Gastrocnemius medialis (tissue), 4 donors: ENCODE measurements at places on chromosomes 3 and 15.

DNA sequence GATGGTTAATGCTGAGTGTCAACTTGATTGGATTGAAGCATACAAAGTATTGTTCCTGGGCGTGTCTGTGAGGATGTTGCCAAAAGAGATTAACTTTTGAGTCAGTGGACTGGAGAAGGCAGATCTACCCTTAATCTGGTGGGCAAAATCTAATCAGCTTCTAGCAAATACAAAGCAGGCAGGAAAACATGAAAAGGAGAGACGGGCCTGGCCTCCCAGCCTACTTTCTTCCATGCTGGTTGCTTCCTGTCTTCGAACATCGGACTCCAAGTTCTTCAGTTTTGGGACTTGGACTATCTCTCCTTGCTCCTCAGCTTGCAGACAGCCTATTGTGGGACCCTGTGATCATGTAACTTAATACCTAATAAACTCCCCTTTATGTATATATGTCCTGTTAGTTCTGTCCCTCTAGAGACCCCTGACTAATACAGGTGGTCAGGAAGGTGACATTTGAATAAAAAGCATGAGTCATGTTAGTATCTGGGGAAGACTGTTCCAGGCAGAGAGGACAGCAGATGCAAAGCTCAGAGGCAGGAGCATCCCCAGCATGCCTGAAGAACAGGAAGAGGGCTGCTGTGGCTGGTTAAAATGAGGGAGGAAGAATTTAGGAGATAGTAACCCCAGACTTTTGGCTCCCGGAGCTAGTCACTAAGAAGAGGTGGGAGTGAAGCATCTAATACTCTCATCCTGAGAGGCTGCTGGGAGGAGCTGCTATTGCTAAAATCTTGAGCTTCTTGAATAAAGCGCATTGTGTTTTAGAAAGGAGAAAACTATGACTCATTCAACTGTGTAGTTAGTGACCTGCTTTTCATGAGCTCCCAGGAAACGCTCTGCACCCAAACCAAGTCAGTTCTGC lies 207.4 kb upstream of the HES1 start:
- no peak for DNase-seq

DNA sequence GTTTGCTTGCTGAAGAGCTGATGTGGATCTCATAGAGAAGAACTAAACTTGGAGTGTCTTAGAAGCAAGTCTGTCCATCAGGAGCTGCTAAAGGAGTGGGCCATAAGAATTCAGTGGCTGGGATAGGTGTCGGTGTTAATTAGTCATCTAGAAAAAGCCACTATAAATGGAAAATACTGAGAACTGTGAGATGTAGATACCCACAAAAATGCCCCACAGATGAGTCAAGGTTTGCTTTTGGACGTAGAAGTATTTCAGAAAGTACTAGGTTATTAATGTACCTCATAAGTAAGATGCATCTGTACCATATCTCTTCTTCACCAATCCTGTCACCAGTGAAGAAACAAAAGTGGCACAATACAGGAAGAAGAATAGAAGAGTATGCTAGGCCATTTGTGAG lies 530.9 kb upstream of the TGFBR2 start:
- DNase-seq, result no peak

GRCh38 chr3:5694266-5694665 lies 506.8 kb downstream of the EDEM1 start:
- DNase-seq, result no peak

GRCh38 chr15:33963831-33964664 lies 4.2 kb upstream of the CHRM5 start:
- DNase-seq, result no peak

GRCh38 chr15:31953478-31953877 lies 76.8 kb upstream of the CHRNA7 start:
- no peak for DNase-seq

DNA sequence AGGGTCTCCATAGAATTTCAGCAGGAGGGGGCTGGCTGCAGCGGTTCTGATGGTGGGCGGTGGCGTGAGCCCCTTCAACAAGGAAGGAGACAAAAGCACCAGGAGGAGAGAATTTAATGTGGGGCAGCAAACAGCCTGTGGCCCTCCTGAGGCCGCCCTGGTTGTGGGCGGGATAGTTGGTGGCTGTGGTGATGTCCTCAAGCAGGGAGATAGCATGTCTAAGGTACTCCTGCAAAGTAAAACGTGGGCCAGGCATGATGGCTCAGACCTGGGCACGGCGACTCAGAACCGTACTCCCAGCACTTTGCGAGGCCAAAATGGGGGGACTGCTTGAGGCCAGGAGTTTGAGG lies 94.0 kb downstream of the LRRK1 start:
- no peak for DNase-seq

DNA sequence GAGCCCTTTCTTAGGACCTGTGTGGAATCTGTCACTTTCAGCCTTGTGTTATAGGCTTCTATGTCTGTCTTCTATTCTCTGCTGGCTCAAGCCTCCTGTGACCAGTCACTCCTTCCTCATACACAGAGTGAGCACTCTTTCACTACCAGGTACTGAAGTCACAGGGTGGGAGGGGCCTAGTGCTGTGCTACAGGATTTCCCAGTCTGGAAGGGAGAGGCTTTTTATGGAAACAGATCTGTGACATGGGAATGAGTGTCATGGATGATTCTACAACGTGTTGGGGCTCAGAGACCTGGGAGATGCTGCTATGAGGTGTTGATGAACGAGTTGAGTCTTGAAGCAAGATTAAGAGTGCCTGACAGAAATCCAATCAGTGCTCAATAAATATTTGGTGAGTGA lies 100.5 kb downstream of the PDCD6IP start:
- no peak for DNase-seq

DNA sequence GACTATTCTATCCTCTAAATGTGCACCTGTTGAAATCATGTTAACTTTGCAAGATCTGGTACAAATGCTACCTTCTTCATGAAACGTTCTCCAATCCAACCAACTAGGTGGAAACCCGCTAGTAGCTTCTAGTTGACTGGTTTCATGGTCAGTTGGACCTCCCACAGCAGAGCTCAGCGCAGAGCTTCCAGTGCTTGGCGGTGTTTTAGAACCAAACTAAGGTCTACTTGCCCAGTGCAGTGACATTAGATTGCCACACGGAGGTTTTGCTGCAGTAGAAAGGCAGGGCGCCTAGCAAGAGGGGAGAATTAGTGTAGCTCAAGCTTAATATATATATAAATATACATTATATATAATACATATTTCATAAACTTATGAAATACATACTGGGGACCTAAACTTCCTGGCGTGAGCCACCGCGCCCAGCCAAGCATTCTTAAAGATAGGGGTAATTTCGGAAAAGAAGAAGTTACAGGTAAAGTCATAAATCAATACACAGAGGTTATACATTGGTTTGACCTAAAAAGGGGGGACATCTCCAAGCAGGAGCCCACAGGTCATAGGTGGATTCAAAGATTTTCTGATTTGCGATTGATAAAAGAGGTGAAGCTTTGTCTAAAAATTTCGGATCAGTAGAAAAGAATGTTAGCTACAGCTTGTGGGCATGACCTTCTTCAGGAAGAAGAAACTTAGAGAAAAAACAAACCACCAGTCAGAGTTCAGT lies 2.1 kb upstream of the OXSR1 start:
- no peak for DNase-seq

GRCh38 chr15:31216215-31216911 lies 110.3 kb upstream of the KLF13 start:
- DNase-seq, result peak; percentile 67

- DNase-seq, result no peak
Measured at GRCh38 chr3:72395776-72396311, 452.4 kb downstream of the SHQ1 start.

DNA sequence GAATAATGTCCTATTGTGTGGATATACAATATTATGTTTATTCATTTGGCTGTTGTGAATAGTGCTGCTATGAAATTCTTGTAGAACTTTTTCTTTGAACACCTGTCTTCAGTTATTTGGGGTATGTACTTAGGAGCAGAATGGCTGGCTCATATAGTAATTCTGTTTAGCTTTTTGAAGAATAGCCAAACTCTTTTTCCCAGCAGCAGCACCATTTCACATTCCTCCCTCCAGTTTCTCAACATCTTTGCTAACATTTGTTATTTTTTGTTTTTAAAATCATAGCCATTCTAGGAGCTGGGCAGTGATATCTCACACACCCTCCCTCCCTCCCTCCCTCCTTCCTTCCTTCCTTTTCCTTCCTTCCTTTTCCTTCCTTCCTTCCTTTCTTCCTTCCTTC lies 39.7 kb downstream of the LSM3 start:
- DNase-seq, result no peak

GRCh38 chr3:102410616-102411015 lies 24.2 kb upstream of the ZPLD1 start:
- DNase-seq, result no peak

- no peak for DNase-seq
Measured at GRCh38 chr3:57001356-57001755, 59.1 kb upstream of the SPATA12 start.

- no peak for DNase-seq
Measured at GRCh38 chr15:57881361-57881760, 174.8 kb downstream of the POLR2M start.

DNA sequence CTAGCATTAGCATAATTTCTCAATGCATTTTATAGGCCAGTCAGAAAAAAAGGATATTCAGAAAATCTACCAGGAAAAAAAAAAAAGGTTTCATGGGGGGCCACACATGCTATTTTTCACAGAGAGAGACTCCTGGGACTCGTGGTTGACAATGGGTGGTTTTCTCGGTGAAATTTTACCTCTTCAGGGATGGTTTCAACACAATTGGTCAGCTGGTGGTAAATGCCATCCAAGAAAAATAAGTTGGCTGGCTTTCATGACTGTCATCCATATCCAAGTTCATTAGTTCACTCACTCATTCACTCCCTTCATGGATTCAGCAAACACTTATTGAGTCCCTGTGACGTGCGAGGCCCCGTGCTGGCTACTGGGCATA lies 217.3 kb downstream of the SHQ1 start:
- DNase-seq, result no peak

DNA sequence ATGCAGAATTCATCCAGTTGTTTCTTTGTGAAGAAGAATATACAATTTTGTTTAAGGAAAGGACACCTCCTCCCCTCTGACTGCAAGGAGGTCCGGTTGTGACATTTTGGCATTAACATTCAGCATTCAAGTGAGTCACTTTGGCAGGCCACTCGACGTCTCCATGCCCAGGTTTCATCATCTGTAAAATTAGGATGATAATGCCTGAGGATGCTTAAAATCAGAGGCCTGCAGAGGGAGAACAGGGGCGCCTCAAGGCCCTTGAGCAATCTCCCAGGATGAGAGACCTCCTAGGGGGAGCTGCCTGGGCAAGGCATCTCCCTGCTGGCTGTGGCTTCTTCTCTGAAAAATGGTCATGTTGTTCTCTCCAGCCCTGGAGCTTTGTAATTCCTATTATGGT lies 236.0 kb downstream of the CACNA2D3 start:
- DNase-seq, result peak; percentile 48

DNA sequence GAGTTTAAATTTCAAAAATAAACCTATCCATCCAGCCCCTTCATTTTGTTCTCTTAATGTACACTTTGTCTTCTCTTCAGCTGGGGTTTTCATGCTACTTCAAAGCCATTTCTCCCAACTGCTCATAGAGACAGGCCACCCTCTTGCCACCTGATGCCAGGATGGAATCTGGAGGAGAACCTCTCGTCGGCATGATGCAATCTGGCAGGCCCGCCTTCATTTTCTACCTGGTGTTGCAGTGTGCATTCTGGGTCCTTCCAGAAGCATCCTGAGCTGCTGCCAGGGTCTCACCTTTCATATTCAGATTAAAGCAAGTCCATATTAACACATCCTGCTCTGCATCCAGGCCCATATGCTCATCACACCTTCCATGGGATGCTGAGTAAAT lies 60.8 kb downstream of the CTNNB1 start:
- no peak for DNase-seq

DNA sequence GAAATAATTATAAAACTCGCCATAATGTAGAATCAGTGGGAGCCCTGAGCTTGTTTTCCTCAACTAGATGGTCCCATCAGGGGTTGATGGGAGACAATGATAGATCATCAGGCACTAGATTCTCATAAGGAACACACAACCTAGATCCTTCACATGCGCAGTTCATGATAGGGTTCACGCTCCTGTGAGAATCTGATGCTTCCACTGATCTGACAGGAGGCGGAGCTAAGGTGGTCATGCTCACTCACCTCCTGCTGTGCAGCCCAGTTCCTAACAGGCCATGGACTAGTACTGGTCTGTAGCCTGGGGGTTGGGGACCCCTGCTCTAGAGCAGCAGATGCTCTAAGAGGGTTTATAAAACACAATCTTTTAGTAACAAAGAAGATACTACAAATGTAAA lies 183.6 kb downstream of the ANXA2 start:
- DNase-seq, result no peak

DNA sequence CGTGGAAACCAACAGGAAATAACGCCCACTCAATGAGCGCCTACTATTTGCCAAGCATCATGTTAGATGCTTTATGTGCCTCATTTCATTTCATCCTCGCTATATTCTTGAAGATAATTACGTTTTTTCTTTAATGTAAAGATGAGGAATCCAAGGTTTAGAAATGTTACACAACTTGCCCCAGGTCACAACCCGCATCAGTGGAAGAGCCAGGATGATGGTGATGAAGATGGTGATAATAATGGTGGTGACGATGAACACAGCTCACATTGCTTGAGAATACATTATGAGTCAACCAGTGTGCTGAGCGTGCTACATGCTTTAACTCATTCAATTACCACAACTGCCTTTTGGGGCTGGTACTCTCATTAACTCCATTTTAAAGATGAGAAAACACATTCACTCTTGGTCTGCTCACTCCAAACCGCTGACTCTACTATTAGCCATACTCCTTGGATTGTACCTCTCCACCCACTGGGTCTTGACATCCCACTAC lies 21.5 kb upstream of the MYO1E start:
- no peak for DNase-seq

- DNase-seq, result no peak
Measured at GRCh38 chr3:183381179-183381578, 47.2 kb downstream of the MCF2L2 start.

DNA sequence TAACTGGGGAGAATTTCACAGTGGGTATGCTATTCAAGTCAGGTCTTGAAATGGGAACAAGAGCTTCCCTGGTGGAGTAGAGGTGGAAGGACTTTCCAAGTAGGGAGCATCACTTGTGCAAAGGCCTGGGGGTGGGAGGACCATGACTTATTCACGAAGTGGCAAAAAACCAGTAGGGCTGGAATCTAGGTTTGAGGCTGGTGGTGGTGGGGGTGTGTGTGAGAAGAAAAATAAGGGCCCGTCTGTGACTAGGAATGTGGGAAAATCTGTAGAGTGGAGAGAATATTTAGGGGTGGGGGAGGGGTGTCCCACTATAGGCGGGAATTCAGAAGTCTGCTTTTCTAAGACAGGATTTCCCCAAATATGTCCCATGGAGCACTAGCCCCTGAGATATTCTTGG lies 271.9 kb upstream of the TBL1XR1 start:
- DNase-seq, result no peak

- no peak for DNase-seq
Measured at GRCh38 chr15:68646156-68646555, 67.4 kb downstream of the CORO2B start.

DNA sequence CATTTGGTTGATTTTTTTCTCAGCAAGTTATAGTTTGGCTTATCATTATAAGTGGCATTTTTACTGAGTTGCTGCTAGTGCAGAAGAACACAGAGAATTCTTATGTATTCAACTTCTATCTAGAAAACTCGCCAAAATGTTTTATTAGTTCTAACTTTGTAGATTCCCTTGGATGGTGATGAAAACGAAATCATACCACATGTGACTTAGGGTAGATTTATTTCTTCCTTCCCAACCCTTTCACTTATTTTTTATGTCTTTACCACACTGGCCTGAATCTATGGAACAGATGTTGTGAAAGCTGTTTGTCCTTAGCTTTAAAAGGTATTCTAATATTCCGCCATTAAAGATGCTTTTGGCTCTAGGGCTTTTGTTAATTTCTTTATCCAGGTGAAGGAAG lies 503.3 kb upstream of the CFAP20DC start:
- DNase-seq, result no peak

- no peak for DNase-seq
Measured at GRCh38 chr3:18870642-18871041, 277.7 kb upstream of the KCNH8 start.
